ENCODE measurements at places on chromosomes 3 and 15. TPM values are rescaled to one million over a fixed set of nuclear protein-coding genes. Genes with fewer than 3 reads are reported as not detected.

DNA sequence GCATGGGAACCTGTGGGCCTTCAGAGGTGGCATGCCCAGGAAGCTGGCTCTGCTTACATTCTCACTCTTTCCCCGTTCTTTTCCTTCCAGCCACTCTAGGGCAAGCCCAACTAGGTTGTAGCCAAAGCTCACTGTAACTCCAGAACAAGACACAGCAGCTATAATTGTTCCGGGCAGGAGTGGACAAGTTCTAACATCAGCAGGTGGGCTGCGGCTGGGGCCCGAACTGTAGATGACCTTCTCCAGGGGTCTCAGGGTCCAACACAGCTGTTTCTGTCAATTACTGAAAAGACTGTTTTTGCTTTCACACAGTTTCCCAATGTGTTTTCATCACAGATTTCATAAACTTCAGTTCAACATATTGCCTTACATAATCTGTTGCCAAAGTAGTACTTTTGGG lies 11.5 kb downstream of the RASGRP1 start:
- no peak for DNase-seq

- no peak for DNase-seq
These were observed 33.8 kb downstream of the EFL1 start for GRCh38 chr15:82228750-82229149.

DNA sequence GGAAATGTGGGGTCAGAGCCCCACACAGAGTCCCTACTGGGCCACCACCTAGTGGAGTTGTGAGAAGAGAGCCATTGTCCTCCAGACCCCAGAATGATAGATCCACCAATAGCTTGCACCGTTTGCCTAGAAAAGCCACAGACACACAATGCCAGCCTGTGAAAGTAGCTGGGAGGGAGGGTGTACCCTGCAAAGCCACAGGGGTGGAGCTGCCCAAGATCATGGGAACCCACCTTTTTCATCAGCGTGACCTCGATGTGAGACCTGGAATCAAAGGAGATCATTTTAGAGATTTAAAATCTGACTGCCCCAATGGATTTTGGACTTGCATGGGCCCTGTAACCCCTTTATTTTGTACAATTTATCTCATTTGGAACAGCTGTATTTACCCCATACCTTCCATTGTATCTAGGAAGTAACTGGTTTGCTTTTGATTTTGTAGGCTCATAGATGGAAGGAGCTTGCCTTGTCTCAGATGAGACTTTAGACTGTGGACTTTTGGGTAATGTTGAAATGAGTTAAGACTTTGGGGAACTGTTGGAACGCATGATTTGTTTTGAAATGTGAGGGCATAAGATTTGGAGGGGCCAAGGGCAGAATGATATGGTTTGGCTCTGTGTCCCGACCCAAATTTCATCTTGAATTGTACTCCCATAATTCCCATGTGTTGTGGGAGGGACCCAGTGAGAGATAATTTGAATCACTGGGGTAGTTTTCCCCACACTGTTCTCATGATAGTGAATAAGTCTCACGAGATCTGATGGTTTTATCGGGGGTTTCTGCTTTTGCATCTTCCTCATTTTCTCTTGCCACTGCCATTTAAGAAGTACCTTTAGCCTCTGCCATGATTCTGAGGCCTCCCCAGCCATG lies 49.0 kb downstream of the CD200 start:
- DNase-seq: no peak

DNA sequence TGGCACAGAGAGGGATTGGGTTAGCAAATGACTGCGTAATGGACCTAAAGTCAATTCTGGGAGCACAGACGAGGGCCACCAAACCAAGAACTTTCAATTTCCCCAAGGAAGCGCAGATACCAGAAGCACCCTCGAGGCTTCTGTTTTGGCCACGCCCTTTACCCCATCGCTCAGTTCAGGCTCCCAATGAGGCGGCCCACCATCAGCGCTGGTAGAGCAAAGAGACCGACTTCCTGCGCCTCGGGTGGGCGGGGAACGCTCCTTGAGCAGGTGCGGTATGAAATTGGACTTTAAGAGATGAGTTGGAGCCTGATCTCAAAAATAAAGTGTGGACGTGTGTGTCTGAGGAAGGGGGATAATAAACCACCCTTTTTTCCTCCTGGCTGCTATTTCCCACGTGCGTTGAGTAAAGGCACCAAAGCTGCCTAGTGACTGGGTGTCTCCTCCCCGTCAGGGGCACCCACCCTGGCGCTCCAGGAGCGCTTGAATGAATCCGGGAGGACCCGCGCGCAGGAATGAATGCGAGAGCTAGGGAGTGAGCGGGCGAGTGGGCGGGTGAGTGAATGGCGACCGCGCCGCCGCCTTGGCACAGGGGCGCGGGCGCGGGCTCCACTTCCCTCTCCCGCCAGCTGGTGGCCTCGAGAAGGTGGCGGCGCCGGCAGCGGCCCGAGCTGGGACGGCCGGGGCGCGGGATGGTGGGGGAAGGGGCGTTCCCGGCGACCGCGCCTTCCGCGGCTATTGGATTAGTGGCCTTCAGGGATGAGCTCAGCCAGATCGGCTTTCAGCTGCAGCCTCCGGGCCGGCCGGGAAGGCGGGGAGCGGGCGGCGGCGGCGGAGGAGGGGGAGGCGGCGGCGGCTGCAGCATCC lies at the start of gene SPSB4:
TSS of gene SPSB4 (plus strand) at position 772 of the 867 bp plus-strand sequence. CDS start 14,758 bp downstream, outside the sequence.
- no peak for DNase-seq

- peak; percentile 51 for DNase-seq
These were observed 72.7 kb upstream of the TPRG1 start for GRCh38 chr3:189099031-189099471.

DNA sequence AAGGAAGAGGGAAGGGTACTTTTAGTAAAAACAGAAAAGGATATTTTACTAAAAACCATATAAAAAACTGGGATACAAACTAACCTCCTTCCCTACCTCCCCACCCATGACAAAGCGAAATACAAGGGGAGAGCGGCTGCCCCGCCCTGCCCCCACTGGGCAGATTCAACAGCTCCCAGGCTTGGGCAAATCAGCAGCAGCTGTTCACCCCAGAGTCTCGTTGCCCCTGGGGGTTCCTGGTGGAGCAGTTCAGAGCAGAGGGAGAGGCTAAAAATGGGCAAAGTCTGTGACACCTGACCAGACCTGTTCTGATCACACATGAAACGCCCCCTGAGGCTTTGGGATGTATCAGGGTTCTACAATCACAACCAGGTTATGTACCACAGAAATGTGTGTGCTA lies 2.5 kb upstream of the ETFA start:
- no peak for DNase-seq

DNA sequence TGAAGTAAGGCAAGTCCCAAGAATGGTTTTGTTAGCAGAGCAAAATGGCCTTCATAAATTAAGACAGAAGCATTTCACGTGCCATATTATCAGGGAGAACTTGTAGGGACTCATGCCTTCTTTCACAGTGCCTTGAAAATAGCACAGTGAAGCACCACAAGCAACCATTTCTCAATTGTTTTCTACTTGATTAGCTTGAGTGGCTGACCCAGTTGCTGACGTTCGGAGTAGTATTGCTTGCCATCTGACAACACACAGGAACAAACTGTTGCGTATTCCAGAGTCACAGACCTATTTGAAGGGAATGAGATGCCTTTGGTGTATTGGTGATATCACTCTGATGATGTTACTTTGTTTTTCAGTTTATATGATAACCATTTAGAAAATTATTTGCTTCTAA lies 3.0 kb upstream of the C3orf52 start:
- DNase-seq: no peak

DNA sequence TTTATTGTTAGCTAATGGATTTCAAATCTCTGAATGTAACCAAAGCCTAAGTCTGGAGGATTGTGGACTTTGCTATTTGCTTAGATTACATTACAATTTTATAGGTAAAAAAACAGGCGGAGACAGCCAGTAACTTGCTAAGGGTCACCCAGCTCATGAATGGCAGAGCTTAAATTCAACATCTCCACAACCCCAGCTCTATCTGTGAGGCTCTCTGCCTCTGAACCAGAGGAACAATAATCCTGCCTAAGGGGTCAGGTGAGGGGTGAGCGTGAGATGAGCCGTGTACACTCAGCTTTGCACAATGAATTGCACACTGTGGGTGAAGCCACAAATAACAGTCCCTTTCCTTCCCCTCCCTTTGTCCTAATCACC lies 69.8 kb upstream of the SPATA12 start:
- peak; percentile 44 for DNase-seq

DNA sequence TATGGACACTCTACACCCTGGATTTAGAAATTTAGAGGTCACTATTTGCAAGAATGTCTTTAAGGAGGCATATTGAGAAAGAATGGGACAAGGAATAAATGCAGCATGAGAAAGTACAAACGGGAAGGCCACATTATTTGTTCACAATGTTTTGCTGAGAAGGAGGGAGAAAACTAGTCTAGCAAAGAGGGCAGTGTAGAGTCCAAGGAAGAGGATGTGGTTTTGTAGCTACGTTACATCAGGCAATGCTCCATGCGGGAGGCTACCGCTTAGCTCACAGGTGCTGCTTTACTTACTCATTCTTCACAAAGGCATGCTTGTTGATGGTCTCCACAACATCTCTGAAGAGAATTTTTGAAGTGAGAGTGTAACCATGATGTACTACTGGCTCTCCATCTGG lies 191.1 kb downstream of the PLCH1 start:
- DNase-seq: no peak

GRCh38 chr15:69075440-69075839 lies 60.9 kb downstream of the NOX5 start:
- no peak for DNase-seq

- DNase-seq: peak; percentile 41
These were observed 1.0 kb downstream of the SNX1 start for GRCh38 chr15:64096668-64097384.

DNA sequence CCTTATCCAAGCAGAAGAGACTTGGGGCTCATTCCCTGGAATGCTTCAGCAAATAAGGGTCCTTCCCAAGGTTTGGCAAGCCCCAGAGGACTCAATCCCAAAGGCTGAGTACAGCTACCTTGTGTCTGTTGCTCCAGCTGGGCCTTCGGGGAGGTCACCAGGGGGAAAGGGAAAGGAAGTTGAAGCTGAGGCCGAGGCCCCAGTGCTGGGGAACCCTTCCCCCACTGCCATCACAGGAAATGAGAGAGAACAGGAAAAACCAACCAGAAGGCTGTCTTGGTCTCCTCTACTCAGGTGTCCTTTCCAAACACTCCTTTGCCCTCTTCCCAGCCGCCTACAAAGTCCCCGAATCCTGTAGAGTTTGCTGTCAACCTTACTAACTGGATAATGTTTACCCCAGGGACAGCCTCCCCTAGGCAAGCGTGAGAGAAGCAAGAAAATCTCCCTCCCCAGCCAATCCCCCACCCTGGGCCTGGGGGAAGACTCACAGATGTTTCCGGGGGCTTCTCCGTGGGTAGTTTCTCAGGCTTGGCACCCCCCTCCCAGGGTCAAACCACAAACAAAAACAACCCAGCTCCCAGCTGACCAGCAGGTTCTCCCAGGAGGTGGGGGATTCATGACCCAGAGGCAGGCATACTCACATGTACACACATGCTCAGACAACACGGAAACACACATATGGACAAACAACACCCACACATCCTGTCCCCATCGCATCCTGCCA lies 5.5 kb downstream of the CSRNP1 start:
- DNase-seq: peak; percentile 37

- no peak for DNase-seq
These were observed 267.1 kb upstream of the TPRG1 start for GRCh38 chr3:188904670-188905069.

- no peak for DNase-seq
These were observed 189.9 kb upstream of the TSC22D2 start for GRCh38 chr3:150218236-150218635.

- no peak for DNase-seq
These were observed 331.0 kb upstream of the ADAMTS9 start for GRCh38 chr3:65018801-65019200.

- DNase-seq: no peak
These were observed 446.8 kb downstream of the WDR72 start for GRCh38 chr15:53312707-53313106.

GRCh38 chr3:126413693-126414080 lies 19.0 kb downstream of the CFAP100 start:
- DNase-seq: no peak

GRCh38 chr3:44557074-44557473 lies 2.1 kb downstream of the ZKSCAN7 start:
- no peak for DNase-seq

DNA sequence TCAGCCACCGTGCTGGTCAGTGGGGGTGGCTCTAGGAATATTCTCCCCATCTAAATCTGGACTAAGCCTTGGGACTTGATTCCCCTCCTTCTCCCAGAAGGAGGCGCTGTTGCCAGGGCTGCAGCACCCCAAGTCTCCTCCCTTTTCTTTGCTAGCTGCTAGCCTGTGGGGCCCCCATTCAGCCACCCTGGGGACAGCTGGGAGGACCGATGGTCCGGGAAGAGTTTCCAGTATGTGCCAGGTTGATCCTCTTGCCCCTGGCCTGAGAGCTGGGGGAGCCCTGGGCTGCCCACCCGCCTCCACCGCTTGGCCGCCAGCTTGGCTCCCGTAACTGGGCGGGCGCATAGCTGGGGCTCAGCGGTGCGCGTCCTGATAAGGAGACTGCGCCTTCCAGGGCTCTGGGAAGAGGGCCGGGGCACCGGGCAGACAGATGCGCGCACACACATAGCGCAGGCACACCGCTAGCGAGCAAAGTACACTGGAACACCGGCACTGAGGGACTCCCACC lies 4.2 kb downstream of the SMAD6 start:
- DNase-seq: no peak

DNA sequence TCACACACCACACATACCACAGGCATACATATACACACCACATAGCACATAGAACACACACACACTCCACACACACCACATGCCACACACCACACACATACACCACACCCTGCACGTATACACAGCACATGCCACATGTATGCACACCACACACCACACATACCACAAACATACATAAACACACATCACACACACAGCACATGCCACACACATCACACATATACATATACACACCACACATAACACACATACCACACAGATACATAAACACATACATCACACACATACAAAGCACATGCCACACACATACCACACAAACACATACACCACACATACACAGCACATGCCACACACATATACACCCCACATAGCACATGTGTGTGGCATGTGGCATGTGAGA lies 171.1 kb downstream of the OR4M2 start:
- DNase-seq: no peak

DNA sequence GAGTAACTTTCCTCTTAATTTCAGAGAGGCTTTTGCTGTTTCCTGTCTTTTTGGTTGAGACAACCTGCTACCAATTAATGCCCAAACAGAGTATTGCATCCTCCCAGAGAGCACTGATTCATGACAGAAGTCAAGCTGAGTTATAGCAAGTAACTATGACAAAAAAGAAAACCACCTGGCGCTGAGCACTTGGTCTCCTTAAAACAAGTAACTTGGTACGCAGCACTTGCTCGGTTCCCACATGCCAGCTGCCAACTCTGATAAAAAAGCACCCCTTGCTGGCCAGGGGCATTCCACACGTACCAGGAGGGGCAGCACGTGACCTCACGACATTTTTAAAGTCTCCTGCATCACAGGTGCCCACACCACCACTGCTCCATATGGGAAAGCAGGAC lies 13.5 kb upstream of the MYO5C start:
- no peak for DNase-seq

Gene TMIE
- total RNA-seq: not detected

Gene SERPINI2
- not detected for total RNA-seq

Gene LRRC3B
- 0.15 TPM for total RNA-seq

Gene SNUPN
- 19.1 TPM for total RNA-seq

Gene CEP97
- total RNA-seq: 7.1 TPM

Gene CLDN16
- total RNA-seq: not detected

Gene C2CD4B
- total RNA-seq: 5.4 TPM

Gene LSAMP
- total RNA-seq: 1.1 TPM

Gene SLC24A5
- not detected for total RNA-seq

Gene CDC25A
- 23.7 TPM for total RNA-seq

Gene KLHL40
- total RNA-seq: not detected

Gene C15orf61
- 5.4 TPM for total RNA-seq

Gene OSBPL10
- total RNA-seq: 34.4 TPM

Gene DLL4
- 18.5 TPM for total RNA-seq

Data from colonic mucosa (tissue), 4 donors.